Subcutaneous preadipocyte (primary cell): ENCODE measurements at places on chromosomes 3 and 15. TPM values are rescaled to one million over a fixed set of nuclear protein-coding genes. Genes with fewer than 3 reads are reported as not detected.

CORO2B gene
- 27.6 and 34.4 TPM in 2 replicates for total RNA-seq

GP5 gene
- total RNA-seq, result under 0.01 TPM in 1 of 2 replicates, not detected in the other

PCBP4 gene
- total RNA-seq, result 20.9 and 23.9 TPM in 2 replicates

TLR9 gene
- total RNA-seq, result not detected in 2 replicates

TUSC7 gene
- not detected in 2 replicates for total RNA-seq

CASR gene
- under 0.01 TPM in 1 of 2 replicates, not detected in the other for total RNA-seq

IGDCC3 gene
- total RNA-seq, result not detected in 2 replicates

ASB14 gene
- total RNA-seq, result not detected in 2 replicates

ZXDC gene
- total RNA-seq, result 15.8 and 27.8 TPM in 2 replicates

LRTM1 gene
- not detected in 2 replicates for total RNA-seq

FGF12 gene
- under 0.01 TPM in 1 of 2 replicates, not detected in the other for total RNA-seq

IQCF5 gene
- not detected in 2 replicates for total RNA-seq

A4GNT gene
- total RNA-seq, result not detected in 2 replicates

SLC22A14 gene
- 0.20 and 1.5 TPM in 2 replicates for total RNA-seq

COL6A5 gene
- not detected in 2 replicates for total RNA-seq

SI gene
- total RNA-seq, result not detected in 2 replicates

PPP4R2 gene
- 44.1 and 54.7 TPM in 2 replicates for total RNA-seq

IL17RD gene
- 3.1 and 3.7 TPM in 2 replicates for total RNA-seq

NANOGP8 gene
- 0.39 and 0.73 TPM in 2 replicates for total RNA-seq

ARPP21 gene
- total RNA-seq, result not detected in 2 replicates

TFDP2 gene
- 61.0 and 80.3 TPM in 2 replicates for total RNA-seq

PARP15 gene
- 0.20 and 0.73 TPM in 2 replicates for total RNA-seq

SOX14 gene
- not detected in 2 replicates for total RNA-seq

GRK7 gene
- total RNA-seq, result not detected in 2 replicates

WWTR1 gene
- 74.6 and 117 TPM in 2 replicates for total RNA-seq

MB21D2 gene
- 2.9 and 6.5 TPM in 2 replicates for total RNA-seq

ACTC1 gene
- total RNA-seq, result not detected in 2 replicates

NR1I2 gene
- 0.20 TPM in 1 of 2 replicates, not detected in the other for total RNA-seq

PPP1R14D gene
- total RNA-seq, result not detected in 2 replicates

NOX5 gene
- 0.20 and 0.37 TPM in 2 replicates for total RNA-seq

LNP1 gene
- total RNA-seq, result 4.3 and 4.4 TPM in 2 replicates

ZMYND10 gene
- total RNA-seq, result under 0.01 and 0.20 TPM in 2 replicates

VPS39 gene
- 42.3 and 42.4 TPM in 2 replicates for total RNA-seq

KBTBD13 gene
- not detected in 2 replicates for total RNA-seq

EPHB1 gene
- 0.20 and 0.73 TPM in 2 replicates for total RNA-seq

MYLK gene
- 6.2 and 6.8 TPM in 2 replicates for total RNA-seq

ARRDC4 gene
- 7.2 and 19.1 TPM in 2 replicates for total RNA-seq

CYP8B1 gene
- total RNA-seq, result not detected in 2 replicates

GPR176 gene
- total RNA-seq, result 50.7 and 59.6 TPM in 2 replicates

MAP4 gene
- 111 and 136 TPM in 2 replicates for total RNA-seq

FRMD5 gene
- under 0.01 and 0.20 TPM in 2 replicates for total RNA-seq

ADGRG7 gene
- total RNA-seq, result not detected in 2 replicates

LCTL gene
- total RNA-seq, result not detected in 2 replicates

ZNF80 gene
- not detected in 2 replicates for total RNA-seq
